Kidney glomerular epithelial cell (primary cell): ENCODE measurements at places on chromosomes 7 and 10.

GRCh38 chr7:40850017-40850416 is 715.2 kb downstream of the SUGCT start:
- no peak for DNase-seq

DNA sequence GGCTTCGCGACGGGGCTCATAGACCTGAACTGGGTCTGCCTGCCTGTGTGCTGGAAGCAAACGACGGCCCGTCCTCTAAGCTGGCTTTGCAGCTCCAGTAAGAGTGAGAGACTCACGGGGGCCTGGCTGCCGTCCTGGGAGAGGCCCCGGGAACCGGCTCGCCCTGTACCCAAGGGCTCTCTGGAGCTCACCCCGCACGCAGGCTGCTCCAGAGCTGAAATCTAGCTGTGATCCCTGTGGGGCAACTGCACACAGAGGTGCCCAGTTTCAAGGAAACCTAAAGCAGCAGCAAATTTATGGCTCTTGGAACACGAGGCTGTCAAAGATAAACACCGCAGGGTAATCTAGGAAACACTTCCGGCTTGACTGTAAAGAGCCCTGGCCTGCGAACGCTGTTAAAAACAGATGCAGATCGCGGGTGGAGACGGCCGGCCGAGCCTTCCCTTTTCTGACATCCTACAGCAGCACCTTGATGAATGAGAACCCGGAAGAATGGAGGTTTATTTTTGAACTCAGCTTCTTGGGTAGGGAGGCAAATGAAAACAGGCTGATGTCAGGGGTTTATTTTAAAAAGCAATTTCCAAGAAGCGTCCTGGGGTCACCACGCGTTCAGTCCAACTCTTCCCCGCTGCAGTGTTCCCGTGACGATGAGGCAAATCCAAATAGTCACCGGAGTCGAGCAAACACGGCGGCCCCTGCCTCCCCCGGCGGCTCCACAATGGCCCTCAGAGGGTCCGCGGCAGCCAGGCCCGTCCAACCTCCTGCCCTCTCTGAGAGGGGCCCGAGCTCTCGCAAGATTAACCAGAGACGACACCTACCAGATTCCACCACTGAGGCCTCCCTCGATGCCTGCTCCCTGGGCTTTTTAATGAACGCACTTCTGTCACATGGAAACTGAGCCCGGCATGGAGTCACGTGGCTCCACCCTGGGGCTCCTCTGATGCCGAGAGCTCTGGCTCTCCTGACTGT is 29.6 kb downstream of the AMZ1 start:
- DNase-seq: no peak

DNA sequence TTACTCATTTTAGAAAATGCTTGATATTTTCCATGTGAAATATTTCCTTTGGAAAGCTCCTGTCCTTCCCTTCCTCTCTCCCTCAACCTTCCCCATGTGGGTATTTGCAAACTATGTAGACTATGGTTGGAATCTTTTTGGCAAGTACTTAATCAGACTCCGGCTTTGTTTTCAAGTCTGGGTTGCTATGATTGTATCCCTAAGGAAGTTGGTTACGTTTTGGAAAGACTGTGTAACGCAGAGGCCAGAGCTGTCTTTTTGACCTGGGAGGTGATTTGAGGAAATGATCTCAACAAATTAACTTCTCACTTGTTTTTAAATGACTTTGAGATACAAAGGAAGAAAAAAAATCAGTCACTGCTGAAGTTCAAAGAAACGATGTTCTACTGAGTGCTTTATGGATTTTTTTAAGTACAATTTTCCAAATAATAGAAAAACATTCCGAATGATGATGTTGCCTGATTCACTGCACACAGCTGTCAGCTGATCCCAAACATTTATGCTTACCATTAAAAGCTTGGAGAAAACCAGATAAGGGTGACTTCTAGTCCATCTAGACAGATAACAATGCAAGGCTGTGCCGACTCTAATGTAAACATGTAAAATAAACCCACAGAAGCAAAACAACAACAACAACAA is 145.5 kb upstream of the CELF2 start:
- DNase-seq: peak; percentile 78

GRCh38 chr7:135253851-135254771 is 20.5 kb downstream of the STRA8 start:
- DNase-seq: peak; percentile 66

DNA sequence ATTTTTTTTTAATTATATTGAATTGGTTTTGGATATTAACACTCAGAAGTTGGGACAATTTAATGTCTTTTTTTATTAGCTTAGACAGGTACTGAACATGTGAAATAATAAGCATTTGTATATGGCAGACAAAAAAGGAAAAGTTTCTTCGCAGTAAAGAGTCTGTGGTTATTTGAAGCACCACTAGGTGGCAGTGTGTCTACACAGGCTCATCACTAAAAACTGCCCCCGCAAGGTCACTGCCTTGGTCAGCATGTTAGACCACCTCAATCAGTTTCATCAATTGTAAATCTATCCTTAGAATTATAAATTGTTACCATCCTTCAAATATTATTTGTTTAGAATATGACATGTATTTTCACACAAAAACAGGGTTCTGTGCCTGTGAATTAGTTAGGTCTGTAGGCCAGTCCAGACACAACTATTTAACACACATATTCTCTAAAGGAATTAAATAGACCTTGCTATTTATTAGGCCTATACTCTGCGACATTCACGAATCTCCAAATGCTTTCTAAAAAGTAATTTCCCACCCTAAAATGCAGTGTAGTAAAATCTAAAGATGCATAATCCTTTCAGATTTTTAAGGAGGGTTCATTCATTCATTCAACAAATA is 17.0 kb downstream of the PNLIPRP3 start:
- DNase-seq: peak; percentile 32

DNA sequence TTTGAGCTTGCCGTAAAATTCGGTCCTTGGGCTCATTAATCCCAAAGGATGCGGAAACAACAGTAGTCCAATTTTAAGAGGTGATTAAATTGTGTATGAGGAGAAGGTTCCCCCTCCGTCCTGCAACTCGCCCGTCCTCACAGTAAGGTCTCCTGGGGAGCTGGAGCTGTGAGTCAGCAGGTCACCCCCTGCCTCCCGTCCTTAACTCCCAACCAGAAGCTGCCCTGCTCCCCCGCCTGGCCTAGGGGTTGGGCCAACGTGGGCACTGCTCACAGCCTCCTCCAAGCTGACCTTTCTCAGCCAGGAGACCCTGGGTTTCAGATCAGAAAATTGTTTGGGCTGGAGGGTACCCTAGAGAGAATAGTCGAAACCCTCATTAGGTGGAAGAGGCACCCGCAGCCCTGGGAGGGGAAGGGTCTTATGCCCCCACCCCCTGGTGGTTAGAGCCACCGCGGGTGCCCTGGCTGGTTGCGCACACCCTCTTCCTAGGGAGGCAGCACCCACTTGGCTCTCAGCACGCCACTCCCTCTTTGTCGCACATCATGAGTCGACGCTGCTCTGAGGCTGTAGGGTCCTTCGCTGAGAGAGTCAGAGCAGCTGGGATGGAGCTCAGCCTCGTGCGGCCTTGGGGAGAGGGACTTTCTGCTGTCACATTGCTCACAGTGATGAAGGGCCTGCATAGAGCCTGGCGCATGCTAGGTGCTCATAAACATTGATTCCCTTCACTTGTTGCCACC is 131.2 kb downstream of the TACC2 start:
- DNase-seq: no peak

- DNase-seq: no peak
Measured at GRCh38 chr7:14734839-14735321, 167.7 kb downstream of the DGKB start.

GRCh38 chr10:103510791-103511752 is 17.6 kb downstream of the NEURL1 start:
- no peak for DNase-seq

- DNase-seq: no peak
Measured at GRCh38 chr10:96585736-96586418, 935 bp downstream of the TM9SF3 start.

DNA sequence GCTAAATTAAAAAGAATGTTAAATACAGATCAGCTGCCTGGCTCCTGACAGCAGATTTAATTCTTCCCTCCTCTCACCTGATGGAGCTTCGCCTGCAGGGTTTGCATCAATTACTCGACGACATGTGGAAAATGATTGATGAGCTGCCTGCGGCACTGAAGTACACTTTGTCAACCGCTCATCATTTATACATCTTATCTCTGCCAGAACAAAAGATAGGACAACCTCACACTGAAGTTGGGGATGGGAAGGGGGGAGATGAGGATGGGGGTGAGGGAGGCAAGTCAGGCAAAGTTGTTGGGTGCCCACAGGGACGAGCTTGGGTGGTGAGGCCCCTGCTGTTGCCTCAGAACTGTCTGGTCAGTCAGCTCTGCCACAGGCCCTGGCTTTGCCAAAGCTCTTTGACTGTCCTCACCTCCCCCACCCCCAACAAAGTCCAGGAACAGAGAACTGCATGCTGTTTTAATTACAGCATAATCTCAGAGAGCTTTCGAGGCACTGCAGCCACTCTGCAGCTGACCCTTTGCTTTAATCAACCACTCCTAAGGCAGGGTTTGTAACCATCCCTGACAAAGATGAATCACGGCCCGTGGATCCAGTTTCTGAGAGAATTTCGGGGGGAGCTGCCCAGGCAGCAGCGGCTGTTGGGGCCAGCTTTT is 702.3 kb downstream of the LRMDA start:
- DNase-seq: no peak

- DNase-seq: no peak
Measured at GRCh38 chr10:77940627-77941026, 14.1 kb upstream of the DLG5 start.

DNA sequence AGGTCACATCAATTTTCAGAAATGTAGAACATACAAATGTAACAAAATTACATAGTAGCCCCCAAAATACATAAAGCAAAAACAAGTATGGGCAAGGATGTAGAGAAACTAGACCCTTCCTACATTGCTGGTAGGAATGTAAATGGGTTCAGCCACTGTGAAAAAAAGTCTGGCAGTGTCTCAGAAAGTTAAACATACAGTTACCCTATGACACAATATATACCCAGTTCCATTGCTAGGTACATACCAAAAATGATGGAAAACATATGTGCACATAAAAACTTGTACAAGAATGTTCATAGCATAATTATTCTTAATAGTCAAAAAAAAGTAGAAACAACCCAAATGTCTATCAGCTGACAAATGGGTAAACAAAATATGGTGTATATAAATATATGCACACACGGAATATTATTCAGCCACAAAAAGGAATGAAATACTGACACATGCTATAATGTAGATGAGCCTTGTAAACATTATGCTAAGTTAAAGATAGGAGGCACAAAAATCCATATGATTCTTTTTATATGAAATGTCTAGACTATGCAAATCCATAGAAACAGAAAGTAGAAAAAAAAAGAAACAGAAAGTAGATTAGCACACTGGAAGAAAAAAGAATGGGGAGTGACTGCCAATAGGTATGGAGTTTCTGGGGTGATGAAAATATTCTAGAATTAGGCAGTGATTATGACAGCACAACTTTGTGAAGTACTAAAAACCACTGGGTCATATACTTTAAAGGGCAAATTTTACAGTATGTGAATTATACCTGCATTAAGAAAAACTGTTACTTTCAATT is 13.5 kb downstream of the HERPUD2 start:
- DNase-seq: no peak

DNA sequence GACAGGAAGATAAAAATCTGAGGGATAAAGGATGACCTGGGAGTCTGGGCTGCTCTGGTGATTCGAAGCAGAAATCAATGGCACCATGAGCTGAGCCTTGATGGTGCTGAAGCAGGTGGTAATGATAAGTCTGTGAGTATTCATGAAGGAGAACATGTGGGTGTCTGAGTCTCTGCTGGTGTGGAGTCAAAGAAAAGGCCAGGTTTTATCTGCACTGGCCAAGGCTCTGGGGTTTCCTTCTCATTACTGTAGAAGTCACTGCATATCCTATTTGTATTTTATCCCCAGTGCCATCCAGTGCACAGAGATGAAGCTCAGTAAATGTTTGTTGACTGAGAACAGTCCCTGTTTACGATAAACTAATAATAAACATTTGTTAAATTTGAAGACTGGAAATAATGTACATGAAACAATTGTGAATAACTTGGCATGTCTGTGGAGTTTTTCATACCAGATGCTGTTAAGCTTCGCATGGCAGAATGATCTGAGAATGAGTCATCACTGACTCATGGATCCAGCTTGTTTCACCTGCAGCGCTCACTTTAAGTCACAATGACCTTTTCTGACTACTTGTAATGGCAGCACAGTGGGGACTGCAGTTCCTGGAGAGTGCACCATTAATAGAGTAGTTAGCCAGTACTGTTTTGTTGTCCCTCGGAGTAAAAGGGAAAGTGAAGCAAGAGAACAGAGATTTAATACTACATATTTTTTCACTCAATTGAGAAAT is 538.5 kb downstream of the HTR7 start:
- DNase-seq: peak; percentile 70

DNA sequence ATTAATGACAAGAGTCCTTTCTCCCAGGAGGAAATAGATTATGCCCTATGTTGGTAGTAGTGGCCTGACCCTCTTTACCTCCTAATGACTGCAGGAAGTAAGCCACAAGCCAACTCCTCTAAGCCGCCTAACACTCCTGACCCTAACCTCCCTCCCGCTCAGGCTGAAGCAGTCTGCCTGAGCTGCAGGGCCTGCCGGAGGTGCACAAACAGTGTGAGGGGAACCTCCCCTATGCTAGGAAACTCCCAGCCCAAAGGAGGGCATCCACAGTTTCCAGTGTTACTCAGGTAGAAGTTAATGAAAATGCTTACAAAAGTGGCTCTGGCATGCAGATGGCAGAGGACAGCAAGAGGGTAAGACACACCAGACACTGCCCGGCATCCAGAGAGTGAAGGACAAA is 294.4 kb upstream of the GALNT17 start:
- DNase-seq: no peak

DNA sequence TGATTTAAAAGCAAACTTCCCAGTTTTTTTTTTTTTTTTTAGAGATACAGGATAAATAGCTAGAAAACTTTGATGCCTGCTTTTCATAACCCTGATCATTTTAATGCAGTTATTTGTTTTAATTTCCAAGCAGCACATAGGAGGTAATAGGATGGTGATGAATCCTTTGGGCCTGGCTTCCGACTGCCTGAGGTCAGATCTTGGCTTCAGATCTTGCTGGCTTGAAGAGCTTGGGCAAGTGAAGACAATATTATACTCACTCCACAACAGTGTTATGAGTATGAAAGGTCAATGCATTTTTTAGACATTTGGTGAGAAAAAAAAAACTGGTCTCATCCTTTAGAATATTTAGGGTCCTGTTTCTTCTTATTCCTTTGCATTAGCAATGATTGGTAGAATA is 124.8 kb upstream of the PRKCQ start:
- no peak for DNase-seq

DNA sequence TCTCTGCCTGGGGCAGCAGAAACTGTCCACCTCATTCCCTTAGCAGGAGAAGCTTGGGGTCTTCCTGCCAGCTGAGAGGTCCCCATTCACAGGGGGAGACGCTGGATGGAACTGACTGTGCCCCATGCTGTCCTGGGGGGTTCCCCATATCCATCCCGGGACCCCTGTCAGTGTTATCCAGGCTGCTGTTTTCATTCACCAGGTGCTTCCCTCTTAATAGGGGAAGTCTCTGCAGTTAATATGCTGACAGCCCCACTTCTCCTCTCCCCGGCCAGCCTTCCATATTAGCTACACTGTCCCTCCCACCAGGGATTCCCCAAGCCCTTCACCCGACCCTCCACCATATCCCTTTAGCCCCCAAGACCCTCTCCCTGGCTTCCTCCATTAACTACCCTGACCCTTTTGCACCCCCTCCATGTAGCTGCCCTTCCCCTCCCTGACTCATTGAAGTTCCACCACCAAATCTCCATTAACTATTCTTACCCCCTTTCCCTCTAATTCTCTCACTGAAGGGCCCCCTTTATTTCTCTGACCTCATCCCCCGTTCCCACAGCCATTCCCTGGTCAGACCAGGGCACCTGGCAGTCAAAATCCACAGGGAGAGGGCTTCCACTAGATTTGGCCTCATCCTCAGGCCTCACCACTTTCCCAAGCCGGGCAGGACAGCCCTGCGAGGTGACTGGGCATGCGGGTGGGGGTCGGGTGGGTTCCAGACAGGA is 92.0 kb upstream of the PAX2 start:
- no peak for DNase-seq
